Posterior vena cava (tissue), 2 donors: ENCODE measurements at places on chromosomes 12 and 14.

DNA sequence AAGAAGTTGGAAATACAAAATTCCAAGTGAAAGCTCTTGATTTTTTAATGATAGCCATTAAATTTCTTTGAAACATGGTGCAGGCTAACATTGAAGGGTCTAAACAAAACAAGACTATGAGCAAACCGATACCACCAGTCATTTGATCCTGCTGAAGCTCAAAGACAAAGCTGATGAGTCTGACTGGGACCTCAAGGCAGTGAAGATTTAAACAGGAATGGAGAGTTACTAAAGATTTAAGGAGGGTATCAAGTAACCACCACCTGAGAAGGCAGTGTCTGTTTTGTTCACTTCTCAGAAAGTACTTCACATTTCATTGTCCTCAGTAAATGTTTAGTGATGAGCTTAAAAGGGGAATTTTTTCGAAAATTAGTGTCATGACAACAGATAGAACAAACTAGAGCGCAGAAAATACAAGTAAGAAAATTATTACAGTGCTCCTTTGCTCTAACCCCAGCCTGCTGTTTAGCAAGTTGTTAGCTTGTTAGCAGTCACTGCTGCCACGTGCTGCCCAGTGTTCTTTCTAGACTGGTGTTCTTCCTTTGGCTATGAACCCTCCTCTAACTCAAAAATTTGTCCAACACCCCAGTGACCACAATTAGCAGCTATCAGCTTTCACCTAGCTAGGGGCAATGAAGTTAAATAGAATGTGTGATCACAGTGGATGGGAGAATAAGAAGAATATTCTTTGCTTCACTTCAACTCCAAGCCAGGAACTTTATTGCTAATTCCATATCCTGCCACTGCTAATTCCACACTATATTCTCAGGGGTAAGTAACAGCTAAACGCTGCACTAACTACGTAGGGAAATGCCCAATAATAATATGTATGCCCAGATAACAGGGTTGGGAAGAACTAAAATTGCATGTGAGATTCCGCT is 41.1 kb downstream of the YAF2 start:
- DNase-seq: no peak

DNA sequence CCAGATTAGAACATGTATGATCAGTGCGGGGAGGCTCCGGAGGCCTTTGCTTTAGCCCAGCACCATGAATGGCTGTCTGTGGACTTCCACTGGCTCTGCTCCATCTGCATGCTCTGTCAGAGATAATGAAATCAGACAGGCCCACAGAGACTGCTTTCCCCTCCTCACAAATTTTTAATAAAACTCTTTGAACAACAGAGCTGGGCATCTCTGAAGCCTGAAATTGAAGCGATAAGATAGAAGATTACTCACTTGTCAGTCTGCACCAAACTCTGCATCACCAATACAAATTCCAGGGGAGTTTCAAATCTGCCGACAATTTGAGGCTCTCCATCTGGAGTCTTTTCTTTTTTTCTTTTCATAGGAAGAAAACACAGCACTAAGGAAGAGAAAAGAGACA is 110.0 kb downstream of the DYRK2 start:
- DNase-seq: no peak

DNA sequence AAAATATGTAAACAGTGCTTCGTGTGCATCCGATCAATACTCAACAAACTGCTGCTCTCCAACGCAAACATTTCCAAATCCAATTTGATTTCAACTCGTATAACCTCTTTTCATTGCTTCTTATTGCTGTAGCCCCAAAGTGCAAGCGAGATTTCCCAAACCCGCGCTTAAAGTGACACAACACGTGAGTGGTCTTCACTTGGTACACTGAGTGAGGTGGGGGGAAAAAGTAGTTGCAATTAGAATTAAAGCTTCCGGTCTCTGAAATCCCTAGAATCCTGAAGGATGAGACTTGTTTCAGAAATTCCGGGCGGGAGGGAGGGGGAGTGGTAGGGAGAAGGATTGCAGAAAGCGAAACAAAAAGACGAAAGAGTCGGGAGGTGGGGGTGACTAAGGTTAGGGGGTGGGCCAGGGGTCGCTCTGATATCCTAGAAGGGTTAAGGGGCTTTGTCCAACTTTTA is 387.5 kb downstream of the BCAT1 start:
- no peak for DNase-seq

GRCh38 chr12:2893007-2893406 is 2.3 kb downstream of the TULP3 start:
- no peak for DNase-seq

- no peak for DNase-seq
These were observed 400.7 kb downstream of the NUAK1 start for GRCh38 chr12:105738051-105738450.

DNA sequence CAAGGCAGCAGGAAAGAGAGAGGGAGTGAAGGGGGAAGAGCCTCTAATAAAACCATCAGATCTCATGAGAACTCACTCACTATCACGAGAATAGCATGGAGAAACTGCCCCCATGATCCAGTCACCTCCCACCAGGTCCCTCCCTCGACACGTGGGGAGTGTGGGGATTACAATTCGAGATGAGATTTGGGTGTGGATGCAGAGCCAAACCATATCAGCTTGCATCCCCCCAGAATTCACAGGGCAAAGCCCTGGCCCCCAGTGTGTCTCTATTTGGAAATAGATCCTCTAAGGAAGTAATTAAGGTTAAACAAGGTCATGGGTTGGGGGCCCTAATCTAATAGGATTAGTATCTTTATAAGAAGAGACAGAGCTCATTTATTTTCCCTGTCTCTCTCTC is 56.1 kb upstream of the TCL1A start:
- peak; percentile 17 for DNase-seq

DNA sequence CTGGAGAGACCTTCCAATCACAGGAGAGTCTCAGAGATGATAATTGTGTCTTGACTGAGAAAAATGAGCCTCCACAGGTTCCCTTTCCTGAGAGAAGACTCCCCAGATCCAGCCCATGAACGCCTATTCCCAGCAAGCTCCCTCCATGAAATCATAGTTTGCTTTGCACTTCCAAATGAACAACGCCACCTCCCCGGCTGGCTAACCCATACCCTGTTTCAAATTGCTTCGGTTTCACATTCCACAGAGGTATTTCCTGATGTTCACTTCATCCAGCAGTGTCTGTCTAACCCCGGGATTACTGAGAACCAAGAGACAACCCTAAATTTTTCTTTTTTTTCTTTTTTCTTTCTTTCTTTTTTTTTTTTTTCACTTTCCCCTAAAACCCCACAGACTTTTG is 124.1 kb upstream of the RFLNA start:
- DNase-seq: no peak

DNA sequence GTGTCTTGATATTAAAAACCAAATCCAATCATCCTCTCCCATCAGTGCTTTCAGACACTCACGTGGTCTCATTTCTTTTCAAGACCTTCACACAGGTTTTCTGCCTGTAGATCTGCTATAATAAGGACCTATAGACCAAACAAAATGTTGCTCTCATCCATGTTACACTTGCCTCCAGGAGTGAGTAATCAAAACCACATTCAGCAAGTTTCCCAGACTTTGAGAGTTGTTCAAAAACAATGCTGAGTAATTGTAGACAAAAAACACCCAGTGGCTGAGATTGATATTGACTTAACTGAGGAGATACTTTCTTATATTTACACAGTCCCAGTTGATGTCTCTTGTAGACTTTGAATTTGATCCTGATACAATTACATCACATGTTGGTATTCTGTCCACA is 383.1 kb downstream of the TMEM132D start:
- DNase-seq: no peak

DNA sequence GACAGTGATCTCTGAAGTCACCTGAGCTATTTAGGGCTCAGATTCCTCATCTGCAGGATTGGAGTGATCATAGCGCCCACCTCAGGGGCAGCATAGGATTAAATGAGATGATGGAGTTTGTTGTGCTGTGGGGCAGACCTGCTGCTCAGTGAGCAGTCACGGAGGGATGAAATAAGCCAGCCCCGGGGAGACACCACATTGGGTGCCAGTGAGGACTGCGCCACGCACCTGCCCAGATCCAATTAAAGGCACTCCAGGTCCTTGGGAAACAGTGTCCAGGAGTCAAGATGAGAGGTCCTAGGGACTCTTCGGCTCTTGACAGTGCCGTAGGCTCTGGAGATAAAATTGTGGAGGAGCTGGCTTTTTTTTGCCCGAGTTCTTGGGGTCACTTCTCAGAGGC is 166.2 kb downstream of the ADGRD1 start:
- no peak for DNase-seq

- no peak for DNase-seq
These were observed 7.6 kb upstream of the UNC119B start for GRCh38 chr12:120702637-120703036.

GRCh38 chr12:68180792-68181744 is 21.5 kb upstream of the IFNG start:
- no peak for DNase-seq

DNA sequence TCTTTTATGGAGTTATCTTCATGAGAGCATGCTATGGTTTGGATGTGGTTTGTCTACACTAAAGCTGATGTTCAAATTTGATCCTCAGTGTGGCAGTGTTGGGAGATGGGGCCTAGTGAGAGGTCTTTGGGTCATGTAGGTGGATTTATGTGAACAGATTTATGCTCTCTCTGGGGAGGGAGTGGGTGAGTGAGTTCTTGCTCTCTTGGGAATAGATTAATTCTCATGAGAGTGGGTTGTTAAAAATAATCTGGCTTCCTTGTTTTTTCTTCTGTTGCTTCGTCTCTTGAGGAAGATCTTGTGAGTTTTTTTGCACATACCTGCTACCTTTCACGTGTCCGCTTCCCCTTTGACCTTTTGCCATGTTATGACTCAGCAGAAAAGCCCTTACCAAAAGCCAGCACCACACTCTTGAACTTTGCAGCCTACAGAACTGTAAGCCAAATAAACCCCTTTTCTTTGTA is 20.5 kb downstream of the DERA start:
- DNase-seq: no peak

GRCh38 chr14:75650253-75651058 is 10.2 kb downstream of the ERG28 start:
- DNase-seq: no peak

DNA sequence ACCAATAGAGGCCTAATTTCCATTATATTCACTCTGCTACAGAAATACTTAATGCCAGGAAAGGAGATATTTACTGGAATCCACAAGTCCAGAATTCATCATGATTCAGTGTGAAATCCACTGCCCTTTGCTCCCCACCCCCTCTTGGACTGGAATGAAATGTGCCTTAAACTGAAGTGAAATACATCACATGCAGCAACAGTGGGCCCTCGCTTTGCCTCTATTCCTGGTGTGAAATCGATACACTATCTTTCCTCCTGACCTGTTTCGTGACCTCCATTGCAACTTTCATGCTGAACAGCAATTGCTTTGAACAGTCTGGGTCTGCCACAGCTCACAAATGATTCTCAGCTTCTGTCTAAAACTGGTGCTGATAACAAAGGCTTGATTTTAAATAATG is 100.6 kb downstream of the NPAS3 start:
- DNase-seq: no peak

- peak; percentile 62 for DNase-seq
These were observed 1.8 kb downstream of the GALNT6 start for GRCh38 chr12:51389302-51389999.

- DNase-seq: no peak
These were observed 35.6 kb downstream of the RPS29 start for GRCh38 chr14:49550286-49551184.

DNA sequence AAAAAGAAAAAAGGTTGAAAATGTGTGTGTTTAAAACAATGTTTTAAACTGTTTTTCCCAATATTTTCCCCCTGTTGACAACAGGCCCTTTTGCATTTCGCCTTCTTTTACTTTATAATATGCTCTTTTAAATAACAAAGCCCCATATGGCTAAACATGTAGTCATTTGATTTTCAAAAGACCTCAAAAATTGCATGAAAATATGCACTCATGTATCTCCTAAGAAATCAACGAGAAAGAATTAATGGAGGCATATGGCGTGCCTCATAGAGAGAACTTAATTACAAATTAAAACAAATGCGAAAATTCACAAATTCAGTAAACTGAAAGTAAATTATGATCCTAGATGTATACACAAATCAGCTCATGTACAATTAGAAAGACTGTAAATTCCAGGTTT is 202.6 kb upstream of the FOXN3 start:
- no peak for DNase-seq

DNA sequence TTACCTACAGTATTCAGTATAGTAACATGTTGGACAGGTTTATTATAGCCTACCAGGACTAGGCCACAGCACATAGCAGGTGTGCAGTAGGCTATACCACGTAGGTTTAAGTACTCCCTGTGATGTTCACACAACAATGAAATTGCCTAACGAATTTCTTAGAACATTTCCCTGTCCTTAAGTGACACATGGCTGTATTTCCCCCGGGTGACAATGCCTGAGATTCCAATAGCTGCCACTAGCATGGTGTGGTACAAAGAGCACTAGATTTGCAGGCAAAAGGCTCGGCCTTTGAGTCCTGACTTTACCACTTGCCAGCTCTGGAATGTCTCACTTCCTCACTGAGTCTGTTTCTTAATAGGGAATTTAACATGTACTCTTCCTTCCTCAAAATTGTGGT is 19.7 kb downstream of the PTPN21 start:
- no peak for DNase-seq

GRCh38 chr12:79936670-79937069 is 1.8 kb upstream of the PPP1R12A start:
- DNase-seq: no peak

GRCh38 chr14:92959189-92959531 is 36.2 kb downstream of the CHGA start:
- DNase-seq: no peak

- no peak for DNase-seq
These were observed 191.4 kb downstream of the CACNA1C start for GRCh38 chr12:2244013-2244861.

DNA sequence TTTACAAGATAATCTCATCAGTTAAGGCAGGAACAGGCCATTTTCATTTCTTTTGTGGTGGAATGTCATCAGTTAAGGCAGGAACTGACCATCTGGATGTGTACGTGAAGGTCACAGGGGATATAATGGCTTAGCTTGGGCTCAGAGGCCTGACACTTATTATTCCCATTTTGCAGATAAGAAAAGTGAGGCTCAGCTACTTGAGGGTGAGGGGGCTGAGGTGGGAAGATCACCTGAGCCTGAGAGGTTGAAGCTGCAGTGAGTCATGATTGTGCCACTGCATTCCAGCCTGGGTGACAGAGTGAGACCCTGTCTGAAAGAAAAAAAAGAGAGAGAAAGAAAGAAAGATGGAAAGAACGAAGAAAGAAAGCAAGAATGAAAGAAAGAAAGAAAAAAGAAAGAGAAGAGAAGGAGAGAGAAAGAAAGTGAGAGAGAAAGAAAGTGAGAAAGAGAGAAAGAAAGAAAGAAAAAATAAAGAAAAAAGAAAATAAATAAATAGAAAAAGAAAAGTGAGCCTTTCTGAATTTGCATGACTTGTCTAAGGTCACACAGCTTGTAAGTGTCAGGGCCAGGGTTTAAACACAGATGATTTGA is 142.0 kb downstream of the TMEM30B start:
- no peak for DNase-seq

- peak; percentile 58 for DNase-seq
These were observed 756 bp downstream of the TULP3 start for GRCh38 chr12:2891240-2892053.

- no peak for DNase-seq
These were observed 470.3 kb downstream of the FOXG1 start for GRCh38 chr14:29236848-29237247.

- no peak for DNase-seq
These were observed 45.9 kb downstream of the IFNG start for GRCh38 chr12:68113644-68114043.

- DNase-seq: peak; percentile 84
These were observed 40.6 kb downstream of the LTBP2 start for GRCh38 chr14:74571441-74571841.

- peak; percentile 16 for DNase-seq
These were observed 1.7 kb downstream of the FAIM2 start for GRCh38 chr12:49901986-49902385.

GRCh38 chr12:57237932-57238853 is 8.7 kb downstream of the SHMT2 start:
- DNase-seq: no peak
